ENCODE measurements at places on chromosomes 12 and 14. TPM values are rescaled to one million over a fixed set of nuclear protein-coding genes. Genes with fewer than 3 reads are reported as not detected.

The SPRYD3 gene
- total RNA-seq, result 47.8 TPM

DNA sequence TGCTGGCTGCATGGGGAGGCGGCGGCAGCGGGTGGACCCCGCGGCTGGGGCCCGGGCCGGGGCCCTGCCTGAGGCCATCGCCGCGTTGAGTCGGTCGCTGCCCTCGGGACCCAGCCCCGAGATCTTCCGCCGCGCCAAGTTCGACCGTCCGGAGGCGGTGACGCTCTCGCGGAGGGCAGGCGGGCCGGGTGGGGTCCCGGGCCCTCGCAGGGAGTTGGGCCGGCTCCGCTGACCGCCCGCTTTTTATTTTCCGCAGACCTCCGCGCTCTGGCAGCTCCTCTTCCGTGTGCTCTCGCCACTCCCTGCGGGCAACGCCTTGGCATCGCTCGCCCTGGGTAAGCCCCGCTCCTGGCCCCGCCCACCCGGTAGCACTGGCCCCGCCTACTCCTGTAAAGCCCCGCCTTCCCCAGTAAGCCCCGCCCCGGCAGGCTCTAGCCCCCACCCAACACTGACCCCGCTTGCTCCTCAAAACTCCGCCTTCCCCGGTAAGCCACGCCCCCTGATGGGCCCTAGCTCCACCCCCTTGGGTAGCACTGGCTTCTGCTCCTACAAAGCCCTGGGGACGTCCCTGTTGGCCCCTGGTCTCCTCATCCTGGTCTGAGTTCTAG is 424 bp downstream of the TEDC1 start:
- DNase-seq, result peak; percentile 77

DNA sequence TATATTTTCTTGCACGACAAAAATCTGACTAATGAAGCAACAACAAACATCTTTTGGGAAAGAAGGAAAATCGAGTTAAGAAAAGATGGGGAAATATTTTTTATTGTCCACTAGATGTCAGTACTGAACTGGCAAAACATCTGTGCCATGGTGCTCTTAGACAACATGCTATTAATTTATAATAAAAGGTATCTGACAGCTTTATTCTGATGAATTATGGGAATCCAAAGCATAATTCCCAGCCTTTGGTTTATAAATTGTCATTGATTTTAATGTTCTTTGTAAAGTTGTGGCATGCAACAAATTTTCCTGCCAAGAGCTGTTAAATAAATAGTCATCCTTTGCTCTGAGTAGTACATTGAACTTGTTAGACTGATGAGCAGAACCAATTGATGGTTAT is 231.2 kb downstream of the ETNK1 start:
- DNase-seq, result no peak

DNA sequence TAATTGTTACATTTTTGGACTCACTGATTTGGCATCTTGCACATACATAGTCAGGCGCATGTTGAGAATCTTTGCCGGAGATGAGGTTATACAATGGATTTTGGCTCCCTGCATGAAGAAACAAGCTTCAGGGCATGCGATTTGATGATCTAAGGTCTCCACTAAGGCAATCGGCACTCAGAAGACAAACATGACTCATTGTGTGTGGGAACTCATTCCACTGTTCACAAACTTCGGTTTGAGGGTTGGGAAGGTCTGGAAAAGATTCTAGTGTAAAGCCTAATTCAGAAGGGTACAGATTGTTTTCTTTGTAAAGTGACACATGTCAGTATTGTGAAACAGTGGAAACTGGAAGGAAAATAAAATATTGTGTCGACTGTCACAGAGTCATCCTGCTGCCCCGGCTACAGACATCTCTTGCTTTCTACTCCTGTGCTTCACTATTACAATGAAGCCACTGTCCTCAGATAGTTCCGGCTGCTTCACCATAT is 192.6 kb upstream of the HMGA2 start:
- no peak for DNase-seq

DNA sequence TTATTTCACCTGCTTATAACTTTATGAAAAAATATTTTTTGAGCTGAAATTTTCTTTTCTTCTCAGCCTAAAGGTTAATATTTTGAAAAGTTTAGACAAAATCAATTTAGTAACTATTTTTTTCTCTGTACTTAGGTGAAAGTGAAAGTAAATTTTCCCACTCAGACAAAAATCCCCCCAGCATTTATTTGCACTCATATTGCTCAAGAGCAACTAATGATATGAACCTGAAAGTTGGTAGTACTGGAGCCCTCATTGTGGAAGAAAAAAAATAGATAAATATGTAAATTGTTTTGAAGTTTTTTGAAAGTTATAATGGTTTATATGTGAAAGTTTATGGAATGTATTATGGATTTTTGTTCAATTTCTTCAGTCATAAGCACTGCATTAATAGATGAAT is 1005.9 kb upstream of the ATXN7L3B start:
- no peak for DNase-seq

GRCh38 chr14:90424686-90425372 is 28.0 kb downstream of the CALM1 start:
- no peak for DNase-seq

DNA sequence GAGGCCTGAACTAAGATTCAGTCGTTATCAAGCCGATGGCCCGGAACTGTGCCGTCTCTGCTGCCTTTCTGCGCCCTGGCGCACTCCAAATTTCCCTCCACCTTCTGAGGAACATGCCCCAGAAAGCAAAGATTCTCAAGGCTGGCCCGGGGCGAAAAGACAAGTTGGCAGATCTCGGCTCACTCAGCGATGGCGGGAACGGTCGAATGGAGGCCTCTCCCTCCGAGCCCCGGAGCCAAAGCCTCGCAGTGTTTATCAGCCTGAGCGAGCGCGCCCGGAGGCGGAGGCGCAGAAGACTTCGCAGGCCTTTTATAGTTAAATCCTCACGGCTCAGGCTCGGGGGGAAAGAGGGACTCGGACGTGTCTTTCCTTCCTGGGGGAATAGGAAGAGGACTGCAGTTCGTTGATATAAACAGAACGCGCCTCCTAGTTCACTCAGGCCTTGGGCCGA is 5.6 kb downstream of the TBX5 start:
- DNase-seq, result no peak
